ENCODE measurements at places on chromosomes 4 and X.

DNA sequence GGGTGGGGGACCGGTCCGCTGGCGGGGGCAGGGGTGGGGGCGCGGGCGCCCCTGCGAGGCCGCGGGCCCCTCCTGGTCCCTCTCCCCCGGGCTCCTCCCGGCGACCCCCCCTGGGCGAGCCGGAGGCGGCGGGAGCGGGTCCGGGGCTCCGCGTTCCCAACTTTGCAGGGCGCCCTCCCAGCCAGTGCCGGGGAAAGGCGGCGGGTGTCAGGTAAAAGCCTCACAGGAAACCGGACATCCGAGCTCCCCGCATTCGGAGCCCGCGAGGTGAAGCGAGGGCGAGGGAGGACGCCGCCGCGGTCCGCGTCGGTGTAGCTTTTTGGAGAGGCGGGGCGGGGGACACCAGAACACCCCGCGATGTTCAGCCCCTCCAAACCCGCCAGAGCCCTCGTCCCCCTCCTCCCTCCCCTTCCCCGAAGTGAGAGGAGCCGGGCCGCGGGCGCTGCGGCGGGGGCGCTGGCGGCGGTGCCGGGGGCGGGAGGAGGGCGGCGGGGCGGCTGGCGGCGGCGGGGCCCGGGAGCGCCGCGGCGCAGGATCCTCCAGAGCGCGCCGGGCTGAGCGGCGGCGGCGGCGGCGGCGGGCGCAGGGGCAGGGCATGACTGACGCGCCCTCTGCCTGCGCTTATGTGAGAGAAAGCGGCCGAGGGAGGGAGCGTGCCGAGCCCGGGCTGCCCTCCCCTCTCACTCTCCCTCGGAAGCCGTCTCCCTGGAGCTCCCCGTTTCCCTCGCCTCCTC is at the start of gene VEGFC:
VEGFC (minus strand) TSS at position 597 of the 734 bp plus-strand sequence. CDS start 611 bp downstream, outside the sequence.
- peak; percentile 31 for DNase-seq

DNA sequence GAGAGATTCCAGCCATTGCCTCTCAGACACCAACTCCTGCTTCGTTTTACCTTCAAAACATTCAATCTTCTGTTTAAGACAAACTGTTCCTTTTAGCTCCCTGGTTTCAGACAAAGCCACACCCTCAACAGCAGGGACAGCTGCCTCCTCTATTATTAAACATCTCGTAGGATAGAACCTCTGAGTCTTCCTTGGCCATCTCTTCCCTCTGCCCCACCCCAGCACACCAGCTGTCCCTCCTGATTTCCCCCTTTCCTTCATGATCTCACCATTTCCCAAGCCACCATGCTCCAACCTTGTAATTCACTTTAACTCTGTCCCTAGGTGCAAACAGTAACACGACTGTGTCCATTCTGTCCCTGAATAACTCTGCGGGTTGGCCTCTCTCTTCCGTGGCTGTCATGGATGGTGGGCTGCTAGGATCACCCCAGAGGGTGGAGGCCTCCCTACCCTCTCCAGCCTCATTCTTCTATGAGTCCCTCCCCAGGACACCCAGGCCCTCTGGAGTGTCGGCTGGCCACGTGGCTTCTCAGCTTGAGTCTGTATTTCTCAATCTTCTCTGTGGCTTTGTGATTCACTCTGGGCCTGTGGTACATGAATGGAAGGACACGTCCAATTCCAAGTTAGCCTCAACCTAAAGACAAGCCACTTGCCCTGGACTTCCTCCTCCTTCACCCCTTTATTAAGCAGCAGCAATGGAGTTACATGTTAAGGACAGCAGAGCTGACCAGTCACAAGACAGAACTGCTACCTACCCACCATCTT is 349.9 kb downstream of the FBXW7 start:
- no peak for DNase-seq

GRCh38 chrX:102720237-102721168 is at the start of gene GPRASP3:
Gene GPRASP3 (plus strand): TSS chrX:102720743. CDS start chrX:102748996, 28,253 bp downstream.
- DNase-seq = peak; percentile 78

GRCh38 chrX:2566055-2566454 is 65.3 kb upstream of the DHRSX start:
- peak; percentile 58 for DNase-seq

DNA sequence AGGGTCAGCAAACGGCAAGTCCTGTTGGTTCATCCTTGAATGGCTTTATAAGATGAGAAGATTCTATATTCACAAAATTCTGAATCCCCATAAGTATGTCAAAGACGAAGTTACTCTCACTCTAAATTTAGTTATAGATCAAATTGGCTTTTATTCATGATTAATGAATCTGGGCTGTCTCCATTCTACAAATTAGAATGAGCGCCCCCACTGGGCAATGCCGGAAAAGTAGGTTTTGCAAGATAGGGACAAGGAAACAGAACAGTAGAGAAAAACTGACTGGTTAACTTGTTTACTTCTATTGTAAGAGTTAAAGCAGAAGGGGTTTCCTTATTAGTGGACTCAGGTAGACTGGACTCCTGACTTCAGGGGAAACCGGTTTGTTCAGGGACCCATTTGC is 100.3 kb downstream of the F11 start:
- DNase-seq = no peak

GRCh38 chr4:187172340-187172761 is 448.7 kb upstream of the FAT1 start:
- no peak for DNase-seq

DNA sequence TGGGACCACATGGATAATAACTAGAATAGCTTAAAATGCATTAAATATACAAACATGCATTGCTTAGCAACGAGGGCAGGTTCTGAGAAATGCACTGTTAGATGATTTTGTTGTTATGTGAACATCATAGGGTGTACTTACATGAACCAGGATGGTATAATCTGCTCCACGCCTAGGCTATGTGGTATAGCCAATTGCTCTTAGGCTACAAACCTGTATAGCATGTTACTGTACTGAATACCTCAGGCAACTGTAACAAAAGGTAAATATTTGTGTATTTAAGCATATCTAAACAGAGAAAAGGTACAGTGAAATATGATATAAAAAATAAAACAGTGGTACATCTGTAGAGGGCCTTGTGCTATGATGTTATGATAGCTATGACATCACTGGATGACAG is 169.2 kb upstream of the IL15 start:
- no peak for DNase-seq

GRCh38 chr4:102632241-102633065 is 128.3 kb downstream of the MANBA start:
- DNase-seq = no peak

DNA sequence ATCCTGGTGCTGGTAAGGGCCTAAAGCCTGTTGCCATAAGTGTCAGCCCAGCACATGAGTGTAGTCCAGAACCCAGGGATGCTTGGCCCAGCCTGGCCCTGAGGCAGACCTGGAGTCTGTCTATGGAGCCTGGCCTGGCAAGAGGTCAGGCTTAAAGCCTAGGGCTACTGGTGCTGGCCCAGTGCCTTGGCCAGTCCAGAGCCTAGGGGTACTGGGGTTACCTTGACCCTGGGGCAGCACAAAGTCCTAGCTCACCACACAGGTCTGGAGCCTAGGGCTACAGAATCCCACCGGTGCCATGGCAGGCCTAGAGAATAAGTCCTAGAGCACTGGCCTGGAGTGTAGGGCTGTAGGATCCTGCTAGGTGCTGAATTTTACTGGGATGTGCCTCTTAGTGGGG is 393.8 kb downstream of the MAGEE1 start:
- no peak for DNase-seq

GRCh38 chrX:38095971-38096529 is 89.7 kb downstream of the SYTL5 start:
- DNase-seq = no peak

DNA sequence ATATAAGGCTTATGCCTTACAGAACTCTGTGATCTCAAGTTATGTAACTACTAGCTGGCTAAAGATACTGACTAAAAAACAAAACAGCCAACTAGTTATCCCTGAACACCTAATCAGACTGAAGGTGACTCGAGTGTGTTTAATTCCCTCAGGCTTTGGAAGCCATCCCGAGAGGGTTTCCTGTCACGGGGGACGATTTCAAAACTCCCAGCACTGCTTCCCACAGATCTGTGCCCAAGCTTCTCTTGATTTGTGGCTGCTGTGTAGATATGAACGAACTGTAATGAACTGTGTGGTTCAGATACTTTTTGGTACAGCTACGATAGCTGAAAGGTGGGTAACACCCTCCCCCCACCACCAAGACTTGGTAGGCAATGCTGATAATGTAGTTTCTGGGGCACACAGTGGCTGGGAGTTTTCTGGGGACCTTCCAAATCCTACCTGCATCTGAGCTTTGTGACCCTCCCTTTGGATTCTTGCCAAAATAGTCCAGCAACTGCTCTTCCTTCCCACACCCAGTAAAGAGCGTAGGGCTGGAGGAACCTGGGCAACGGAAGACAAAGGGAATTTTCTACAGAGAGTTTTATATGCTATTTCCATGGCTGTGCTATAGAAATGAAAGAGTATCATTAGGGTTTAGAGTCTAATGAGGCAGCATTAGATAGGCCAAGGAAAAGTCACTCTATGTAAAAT is 148.8 kb downstream of the MGST2 start:
- DNase-seq = peak; percentile 64

DNA sequence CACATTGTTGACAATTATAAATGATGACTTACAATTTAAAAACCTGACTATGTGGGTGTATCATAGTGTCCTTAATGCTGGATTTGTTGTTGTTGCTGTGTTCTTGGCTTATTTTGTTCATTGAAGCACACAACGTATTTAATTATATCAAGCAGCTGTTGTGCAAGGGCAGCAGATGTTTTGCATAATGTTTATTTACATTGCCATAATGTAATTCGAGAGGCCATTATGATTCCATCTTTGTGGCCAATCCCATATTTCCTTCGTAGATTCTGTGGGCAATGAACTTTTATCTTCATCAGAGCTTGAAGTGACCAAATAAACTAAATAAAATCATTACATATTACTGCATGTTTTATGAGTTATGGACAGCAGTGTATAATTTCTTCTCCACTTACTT is 422.6 kb upstream of the GALNTL6 start:
- DNase-seq = no peak

DNA sequence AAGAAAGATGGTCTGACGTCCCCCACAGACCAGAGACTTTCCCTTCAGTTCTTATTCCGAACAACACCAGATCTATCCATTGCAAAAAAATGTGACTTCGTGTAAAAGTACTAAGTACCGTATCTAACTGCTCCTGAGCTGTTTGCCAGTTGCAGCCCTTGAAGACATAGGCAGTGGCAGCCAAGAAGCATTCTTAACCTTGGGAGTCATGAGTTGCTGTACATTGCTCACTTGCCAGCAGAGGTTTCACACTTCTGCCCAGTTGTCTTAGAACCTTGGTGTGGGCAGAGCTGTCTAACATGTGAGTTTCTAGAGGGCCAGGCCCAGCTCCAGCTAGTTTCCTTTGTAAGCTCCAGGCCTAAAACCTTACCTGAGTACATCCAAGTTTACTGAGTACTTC is 10.5 kb upstream of the CHRDL1 start:
- no peak for DNase-seq

GRCh38 chrX:86148024-86148511 is at the start of gene DACH2:
Gene DACH2 (plus strand): TSS chrX:86148451.
- peak; percentile 94 for DNase-seq

GRCh38 chr4:28221536-28221935 is 1360.9 kb downstream of the STIM2 start:
- DNase-seq = no peak

- DNase-seq = no peak
Measured at GRCh38 chr4:79611026-79611425, 203.0 kb upstream of the GK2 start.

DNA sequence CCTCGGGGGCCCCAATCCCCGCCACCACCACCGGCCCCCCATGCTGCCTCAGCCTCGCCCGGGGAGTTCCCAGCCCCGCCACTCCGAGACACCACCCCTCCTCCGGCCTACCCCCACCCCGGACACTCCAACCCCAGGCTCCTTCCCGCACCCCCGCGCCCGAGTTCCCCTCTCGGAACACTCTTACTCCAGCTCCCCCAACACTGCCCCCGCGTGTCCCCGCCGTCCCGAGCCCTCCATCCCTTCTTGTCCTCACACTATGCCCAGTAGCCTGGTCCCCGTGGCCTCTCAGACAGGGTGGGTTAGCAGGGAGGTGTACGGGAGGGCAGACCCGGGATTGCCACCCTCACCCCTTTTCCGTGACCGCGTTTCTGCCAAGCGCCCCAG is 276.1 kb downstream of the BCOR start:
- no peak for DNase-seq

DNA sequence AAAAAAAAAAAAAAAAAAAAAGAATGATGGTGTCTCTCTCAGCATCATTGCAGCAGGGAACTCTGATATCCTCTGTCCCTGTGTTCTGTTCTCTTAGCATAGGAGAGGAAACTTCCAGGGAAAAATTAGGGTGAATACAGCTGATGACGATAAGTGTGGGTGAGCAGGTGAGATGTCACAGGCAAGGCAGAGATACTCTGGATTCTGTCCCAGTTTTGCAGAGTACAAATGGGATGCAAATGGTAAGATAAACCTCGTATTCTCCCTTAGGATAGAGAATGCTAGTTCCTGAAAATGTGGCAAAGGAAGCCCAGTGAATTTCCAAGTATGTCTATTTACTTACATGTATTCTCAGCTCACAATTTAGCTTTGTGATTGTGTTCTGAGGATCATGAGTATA is 671.6 kb upstream of the BOD1L1 start:
- DNase-seq = peak; percentile 26

GRCh38 chr4:173333658-173334084 is 487 bp downstream of the HMGB2 start:
- DNase-seq = peak; percentile 52

- no peak for DNase-seq
Measured at GRCh38 chr4:45518832-45519231, 605.0 kb downstream of the GABRG1 start.

DNA sequence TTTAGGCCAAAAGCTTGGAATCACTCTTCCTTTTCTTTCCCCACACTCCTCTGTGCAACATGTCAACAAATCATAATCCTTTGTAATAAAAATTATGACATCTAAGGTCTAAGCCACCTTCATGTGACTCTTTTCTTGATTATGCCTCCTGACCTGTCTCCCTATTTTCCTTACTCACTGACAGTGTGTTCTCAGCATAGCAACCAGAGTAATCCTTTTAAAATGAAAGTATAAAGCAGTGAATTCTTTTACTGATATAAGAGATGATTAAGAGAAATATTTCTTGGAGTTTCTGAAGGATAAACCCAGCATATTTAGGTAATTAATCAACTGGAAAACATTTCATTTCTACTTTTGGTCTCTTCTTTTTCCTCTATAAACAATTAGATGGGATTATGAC is 44.7 kb downstream of the USO1 start:
- DNase-seq = no peak

- no peak for DNase-seq
Measured at GRCh38 chr4:112926819-112927218, 122.6 kb upstream of the ANK2 start.

GRCh38 chr4:124903995-124904722 is 191.6 kb upstream of the ANKRD50 start:
- DNase-seq = peak; percentile 7

- DNase-seq = peak; percentile 17
Measured at GRCh38 chrX:129540722-129541184, 694 bp downstream of the OCRL start.
